ENCODE measurements at places on chromosomes 13 and 19.

DNA sequence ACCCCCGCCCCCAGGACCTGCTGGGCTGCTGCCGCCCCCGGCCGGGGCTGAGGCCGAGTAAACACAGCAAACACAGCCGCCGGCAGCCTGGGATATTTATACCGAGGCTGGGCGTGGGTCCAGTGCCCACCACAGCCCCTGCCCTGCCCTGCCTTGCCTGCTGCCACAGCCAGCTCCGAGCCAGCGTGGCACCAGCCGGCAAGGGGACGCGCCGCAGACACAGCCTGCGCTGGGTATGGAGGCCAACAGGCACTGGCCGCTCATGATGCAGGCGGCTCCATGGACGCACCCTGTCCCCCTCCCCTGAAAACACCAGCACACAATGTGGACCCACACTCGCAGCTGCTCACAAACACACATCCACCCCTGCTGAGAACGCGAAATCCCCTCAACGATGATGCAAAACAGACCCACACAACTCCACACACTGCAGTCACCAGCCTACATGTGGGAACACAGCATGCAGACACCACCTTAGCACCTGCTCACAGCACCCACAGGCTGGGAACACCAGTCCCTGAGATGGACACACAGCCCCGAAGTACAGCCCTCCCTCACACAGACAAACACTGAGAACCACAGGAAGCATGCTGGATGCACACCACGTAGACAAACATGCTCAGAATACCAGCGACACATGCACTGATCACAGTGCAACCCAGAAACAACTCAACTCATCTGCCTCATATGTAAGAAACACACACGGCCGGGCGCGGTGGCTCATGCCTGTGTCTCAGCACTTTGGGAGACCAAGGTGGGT, 16.2 kb downstream of the CCDC97 start:
- peak; percentile 60 for DNase-seq

GRCh38 chr19:30856376-30856775, 484.2 kb downstream of the ZNF536 start:
- no peak for DNase-seq

GRCh38 chr13:45398877-45399276, 19.3 kb downstream of the SLC25A30 start:
- peak; percentile 68 for DNase-seq

- DNase-seq = no peak
Observed at GRCh38 chr13:32039056-32039455, 7.5 kb downstream of the FRY start.

DNA sequence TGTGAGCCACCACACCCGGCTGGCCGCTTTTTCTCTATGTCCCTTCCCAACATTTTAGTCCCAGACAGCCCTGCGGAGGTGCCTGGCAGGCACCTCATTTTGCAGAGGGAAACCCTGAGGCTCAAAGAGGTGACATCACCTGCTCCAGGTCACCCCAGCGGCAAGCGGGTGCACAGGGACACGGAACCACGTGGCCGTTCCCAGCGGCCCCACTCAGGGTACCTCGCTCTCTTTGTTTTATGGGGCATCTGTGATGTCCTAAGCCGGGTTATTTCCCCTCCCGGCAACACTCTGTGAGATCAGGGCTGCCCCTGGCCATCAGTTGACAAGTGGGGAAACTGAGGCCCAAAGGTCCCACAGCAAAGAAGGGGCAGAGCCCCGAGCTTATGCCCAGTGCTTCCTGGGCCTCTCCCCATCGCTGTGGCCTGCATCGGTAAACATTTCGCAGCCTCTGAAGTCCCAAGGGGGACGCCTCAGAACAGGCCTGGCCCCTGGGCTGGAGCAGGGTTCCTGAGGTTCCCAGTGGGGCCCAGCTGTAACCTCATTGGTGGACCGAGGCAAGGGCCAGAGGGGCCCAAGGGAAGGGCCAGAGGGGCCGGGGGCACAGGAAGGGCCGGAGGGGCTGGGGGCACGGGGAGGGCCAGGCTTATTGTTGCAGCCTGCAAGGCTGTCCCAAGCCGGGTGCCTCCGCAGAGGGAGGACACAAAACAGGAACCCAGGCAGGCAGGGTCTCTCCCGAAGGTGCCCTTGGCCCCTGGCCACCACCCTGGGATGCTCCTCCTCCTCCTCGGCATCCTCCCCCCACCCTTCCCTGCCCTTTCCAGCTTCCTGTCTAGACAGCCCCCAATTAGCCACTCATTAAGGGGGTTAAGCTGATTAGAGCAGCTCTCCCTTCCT, 39.0 kb downstream of the SMIM24 start:
- no peak for DNase-seq

DNA sequence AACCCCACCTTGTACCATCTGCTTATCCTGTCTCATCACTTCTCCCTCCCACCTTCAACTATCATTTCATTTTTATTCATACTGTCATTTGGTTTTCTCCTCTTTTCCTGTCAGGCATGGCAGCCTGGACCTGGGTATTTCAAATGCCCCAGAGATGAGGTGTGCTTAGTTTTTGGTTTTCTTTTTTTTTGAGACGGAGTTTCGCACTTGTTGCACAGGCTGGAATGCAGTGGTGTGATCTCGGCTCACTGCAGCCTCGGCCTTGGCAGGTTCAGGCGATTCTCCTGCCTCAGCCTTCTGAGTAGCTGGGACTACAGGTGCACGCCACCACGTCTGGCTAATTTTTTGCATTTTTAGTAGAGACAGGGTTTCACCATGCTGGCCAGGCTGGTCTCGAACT, 5.8 kb downstream of the PDS5B start:
- DNase-seq = no peak
